ENCODE measurements at places on chromosomes 5 and 9. TPM values are rescaled to one million over a fixed set of nuclear protein-coding genes. Genes with fewer than 3 reads are reported as not detected.

The FSD1L gene
- 6.2 TPM for total RNA-seq

The GTF2H2C gene
- 45.1 TPM for total RNA-seq

The MCC gene
- 18.3 TPM for total RNA-seq

The PCDHA9 gene
- total RNA-seq: 0.36 TPM

The TLX3 gene
- not detected for total RNA-seq

Measured in H1 (cell line).